ENCODE measurements at places on chromosomes 2 and 18.

GRCh38 chr2:172011812-172012575, 12.2 kb downstream of the METAP1D start:
- H3K27ac ChIP-seq, result no peak overlapping the region
- no peak overlapping the region for H3K4me3 ChIP-seq
- no peaks in the 10 kb centered on the region for H3K4me1 ChIP-seq
- peaks cover 8% of the 10 kb centered on the region for H3K36me3 ChIP-seq
- H3K27me3 ChIP-seq, result no peaks in the 10 kb centered on the region
- DNase-seq, result no peak

DNA sequence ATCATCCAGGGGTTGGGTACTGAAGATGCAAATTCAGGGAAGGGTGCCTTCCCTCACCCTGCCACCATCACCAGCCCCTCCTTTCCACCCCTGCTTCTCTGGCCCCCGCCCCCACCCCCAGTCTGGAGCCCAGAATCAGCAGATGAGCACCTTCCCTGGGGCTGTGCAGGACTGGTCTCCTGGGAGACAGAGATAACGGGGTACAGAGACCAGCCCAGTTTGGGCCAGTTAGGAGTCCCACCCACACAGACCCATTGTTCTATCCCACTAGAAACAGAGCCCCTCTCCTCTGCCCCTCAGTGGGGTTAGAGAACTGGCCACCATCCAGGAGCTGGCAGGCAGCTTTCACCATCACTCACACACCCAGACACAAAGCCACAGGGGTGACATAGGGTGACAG, 4.5 kb upstream of the CRYBA2 start:
- peaks cover 34% of the 10 kb centered on the region for H3K4me1 ChIP-seq

DNA sequence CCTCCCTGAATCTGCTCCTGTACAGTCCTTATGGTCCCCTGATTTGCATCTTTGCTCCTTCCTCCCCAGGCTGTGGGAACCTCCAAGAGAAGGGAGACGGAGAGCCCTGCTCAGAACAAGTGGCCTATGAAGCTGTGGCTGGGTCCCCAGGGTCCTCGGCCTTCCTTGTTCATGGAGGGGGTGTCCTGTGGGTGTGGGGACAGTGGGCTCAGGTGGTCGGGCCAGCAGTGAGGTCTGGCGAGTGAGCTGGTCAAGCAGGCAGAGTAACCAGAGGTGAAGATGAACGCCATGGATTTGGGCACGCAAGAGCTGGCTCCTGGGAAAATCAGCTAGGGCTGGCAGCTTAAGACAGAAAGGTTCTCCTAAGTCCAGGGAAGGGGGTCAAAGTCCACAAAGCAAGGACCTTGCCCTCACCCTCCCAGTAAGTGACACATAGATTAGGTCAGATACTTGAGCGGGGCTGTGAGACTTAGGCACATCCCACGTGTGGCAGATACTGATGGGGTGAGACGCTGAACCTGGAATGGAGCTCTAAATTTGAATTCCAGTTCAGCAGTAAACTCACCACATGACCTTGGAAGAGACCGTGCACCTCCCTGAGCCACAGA, 24.8 kb downstream of the GNLY start:
- H3K27ac ChIP-seq, result no peak overlapping the region
- no peak for DNase-seq
- no peaks in the 10 kb centered on the region for H3K36me3 ChIP-seq
- no peak overlapping the region for H3K4me3 ChIP-seq
- H3K27me3 ChIP-seq, result no peaks in the 10 kb centered on the region
- H3K4me1 ChIP-seq, result no peaks in the 10 kb centered on the region

- H3K27ac ChIP-seq, result no peak overlapping the region
- H3K27me3 ChIP-seq, result no peaks in the 10 kb centered on the region
- no peaks in the 10 kb centered on the region for H3K36me3 ChIP-seq
Measured at GRCh38 chr18:47935321-47936055, 5.0 kb upstream of the SMAD2 start.

- H3K4me3 ChIP-seq, result no peak overlapping the region
- H3K27ac ChIP-seq, result no peak overlapping the region
- no peaks in the 10 kb centered on the region for H3K27me3 ChIP-seq
- H3K36me3 ChIP-seq, result no peaks in the 10 kb centered on the region
- no peaks in the 10 kb centered on the region for H3K4me1 ChIP-seq
Measured at GRCh38 chr2:168734199-168734760, 68.2 kb upstream of the NOSTRIN start.

DNA sequence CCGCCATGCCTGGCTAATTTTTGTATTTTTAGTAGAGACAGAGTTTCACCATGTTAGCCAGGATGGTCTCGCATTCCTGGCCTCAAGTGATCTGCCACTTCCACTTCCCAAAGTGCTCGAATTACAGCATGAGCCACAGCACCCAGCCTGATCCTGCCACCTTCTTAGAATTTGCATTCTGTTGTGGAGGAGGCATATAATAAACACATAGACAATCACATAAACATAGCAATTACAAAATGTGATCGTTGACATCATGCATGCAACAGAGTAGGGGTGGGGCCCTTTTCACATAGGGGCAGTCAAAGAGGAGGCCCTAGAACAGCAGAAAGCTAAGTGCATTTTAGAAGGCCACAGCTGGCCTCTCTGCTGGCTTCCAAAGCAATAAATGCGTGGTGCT, 39.9 kb upstream of the TSPYL6 start:
- H3K4me1 ChIP-seq, result no peaks in the 10 kb centered on the region
- no peak for DNase-seq
- H3K4me3 ChIP-seq, result no peak overlapping the region
- H3K27me3 ChIP-seq, result no peaks in the 10 kb centered on the region

- no peak overlapping the region for H3K4me3 ChIP-seq
- peaks cover 66% of the 10 kb centered on the region for H3K36me3 ChIP-seq
- no peaks in the 10 kb centered on the region for H3K4me1 ChIP-seq
- H3K27ac ChIP-seq, result no peak overlapping the region
- no peaks in the 10 kb centered on the region for H3K27me3 ChIP-seq
Measured at GRCh38 chr18:23941791-23942190, 72.8 kb upstream of the TTC39C start.

DNA sequence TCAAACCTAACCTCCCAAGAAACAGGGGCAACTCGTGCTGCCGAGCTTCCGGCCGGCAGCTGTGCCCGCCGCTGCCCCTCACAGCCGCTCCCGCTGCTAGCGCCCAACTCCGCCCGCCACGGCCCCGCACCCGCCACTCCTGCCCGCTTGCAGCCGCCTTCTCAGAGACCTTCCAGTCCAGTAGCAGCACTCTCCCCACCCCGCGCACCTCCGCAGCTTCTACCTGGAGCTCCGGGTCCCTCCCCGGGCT, 722 bp upstream of the C2orf15 start:
- no peaks in the 10 kb centered on the region for H3K4me1 ChIP-seq
- peak overlapping the region; percentile 84 for H3K27ac ChIP-seq
- DNase-seq, result no peak
- H3K4me3 ChIP-seq, result peak overlapping the region; percentile 82
- no peaks in the 10 kb centered on the region for H3K27me3 ChIP-seq
